Suppressor macrophage (primary cell): ENCODE measurements at places on chromosomes 11 and 22.

- DNase-seq, result peak; percentile 83
Observed at GRCh38 chr11:59187587-59187986, 15.7 kb downstream of the DTX4 start.

- DNase-seq, result no peak
Observed at GRCh38 chr22:20437613-20438426, at the start of gene SCARF2. SCARF2 (minus strand) TSS chr22:20437825; CDS start chr22:20437754, 71 bp downstream.

GRCh38 chr22:30970356-30970746 is 1.3 kb downstream of the TUG1 start:
- DNase-seq, result no peak

- no peak for DNase-seq
Observed at GRCh38 chr11:19561011-19561410, 151.6 kb upstream of the NAV2 start.

- no peak for DNase-seq
Observed at GRCh38 chr11:28086569-28086968, 21.4 kb downstream of the KIF18A start.

GRCh38 chr22:49961005-49961600 is 531 bp downstream of the PIM3 start:
- peak; percentile 59 for DNase-seq

DNA sequence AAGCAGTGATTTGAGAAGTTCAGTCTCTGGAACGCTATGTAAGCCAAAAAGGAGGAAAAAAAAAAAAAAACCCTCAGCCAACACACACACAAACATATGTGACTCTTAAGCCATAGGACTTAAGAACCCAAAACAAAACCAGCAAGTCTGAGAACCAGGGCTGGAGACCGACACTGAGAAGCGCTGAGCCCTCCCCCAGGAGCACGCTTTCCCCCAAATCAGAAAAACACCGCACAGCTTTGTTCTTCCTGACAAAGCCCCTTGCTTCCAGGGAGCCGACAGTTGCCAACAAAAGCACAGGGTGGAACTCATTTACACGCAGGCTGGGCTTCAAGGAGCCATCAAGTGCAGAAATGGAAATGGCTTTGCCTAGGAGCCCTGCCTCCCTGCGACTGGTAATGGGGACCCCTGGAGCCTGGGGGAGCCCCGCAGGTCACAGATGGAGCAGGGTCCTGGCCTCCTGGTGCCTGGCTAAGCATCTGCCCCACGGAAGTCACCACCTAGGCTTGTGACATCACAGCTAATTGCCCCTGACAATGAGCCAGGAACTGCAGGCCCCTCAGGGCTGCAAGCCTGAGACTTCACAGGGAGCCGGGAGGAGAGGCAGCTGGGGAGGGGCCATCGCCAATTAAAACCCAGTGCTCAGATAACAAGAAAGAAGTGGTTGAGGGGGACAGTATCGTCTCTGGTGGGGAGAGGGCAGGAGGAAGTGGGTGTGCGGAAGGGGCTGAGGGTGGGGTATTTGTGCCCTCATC is 66.9 kb downstream of the NFAM1 start:
- DNase-seq, result no peak

- no peak for DNase-seq
Observed at GRCh38 chr11:95660038-95660437, 129.5 kb downstream of the FAM76B start.

DNA sequence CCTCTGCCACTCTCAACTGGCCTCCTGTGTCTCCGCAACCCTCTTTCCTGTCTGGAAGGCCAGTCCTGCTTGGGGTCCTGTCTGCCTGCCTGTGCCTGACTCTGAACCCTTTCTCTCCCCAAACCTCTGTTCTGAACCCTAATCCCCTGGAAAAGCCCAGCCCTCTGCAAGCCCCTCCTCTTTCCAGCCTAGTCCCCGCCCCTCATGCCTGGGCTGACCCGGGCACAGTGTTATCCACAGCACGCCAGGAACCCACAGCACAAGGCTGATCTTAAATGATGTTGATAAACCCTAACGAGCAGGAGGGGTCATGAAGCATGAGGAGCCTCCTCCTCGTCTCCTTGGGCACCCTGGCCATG is at the start of gene IFITM10:
Gene IFITM10, minus strand, starts transcription at position 115 of the 359 bp plus-strand sequence. CDS start 153 bp downstream, outside the sequence.
- DNase-seq, result peak; percentile 55

GRCh38 chr22:20155330-20156041 is 4.6 kb upstream of the CCDC188 start:
- DNase-seq, result peak; percentile 48

DNA sequence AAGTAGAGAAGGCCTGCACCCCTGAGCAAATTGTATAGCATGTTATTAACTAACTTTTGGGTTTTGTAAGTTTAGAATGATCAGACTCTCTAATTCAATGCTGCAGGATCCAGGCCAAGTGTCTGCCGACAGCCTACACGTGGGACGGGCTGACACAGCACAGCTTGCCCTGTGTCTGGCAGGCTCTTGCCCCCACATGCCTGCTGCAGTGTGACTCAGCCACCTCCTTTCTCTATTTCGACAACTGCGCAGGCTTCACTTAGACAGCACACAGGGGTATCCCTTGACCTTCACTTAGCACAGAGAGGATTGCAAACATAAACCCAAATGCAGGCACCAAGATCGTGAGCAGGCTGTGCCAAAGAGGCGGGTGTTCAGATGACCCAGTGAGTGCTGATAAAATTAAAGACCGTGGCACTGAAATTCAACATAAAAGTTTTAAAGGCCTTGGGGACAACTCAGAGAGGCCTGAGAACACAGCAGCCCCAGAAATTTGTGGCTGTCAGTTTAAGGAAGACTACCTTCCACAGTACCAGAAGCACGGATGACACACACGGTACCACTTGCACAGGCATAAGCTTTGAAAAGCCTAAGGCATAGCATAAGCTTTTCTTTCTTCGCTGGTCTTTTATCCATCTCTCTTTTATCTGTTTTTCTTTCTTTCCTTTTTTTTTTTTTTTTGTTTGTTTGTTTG is 37.8 kb downstream of the SCN3B start:
- DNase-seq, result peak; percentile 28

GRCh38 chr11:85806876-85807275 is 4.1 kb downstream of the SYTL2 start:
- no peak for DNase-seq

DNA sequence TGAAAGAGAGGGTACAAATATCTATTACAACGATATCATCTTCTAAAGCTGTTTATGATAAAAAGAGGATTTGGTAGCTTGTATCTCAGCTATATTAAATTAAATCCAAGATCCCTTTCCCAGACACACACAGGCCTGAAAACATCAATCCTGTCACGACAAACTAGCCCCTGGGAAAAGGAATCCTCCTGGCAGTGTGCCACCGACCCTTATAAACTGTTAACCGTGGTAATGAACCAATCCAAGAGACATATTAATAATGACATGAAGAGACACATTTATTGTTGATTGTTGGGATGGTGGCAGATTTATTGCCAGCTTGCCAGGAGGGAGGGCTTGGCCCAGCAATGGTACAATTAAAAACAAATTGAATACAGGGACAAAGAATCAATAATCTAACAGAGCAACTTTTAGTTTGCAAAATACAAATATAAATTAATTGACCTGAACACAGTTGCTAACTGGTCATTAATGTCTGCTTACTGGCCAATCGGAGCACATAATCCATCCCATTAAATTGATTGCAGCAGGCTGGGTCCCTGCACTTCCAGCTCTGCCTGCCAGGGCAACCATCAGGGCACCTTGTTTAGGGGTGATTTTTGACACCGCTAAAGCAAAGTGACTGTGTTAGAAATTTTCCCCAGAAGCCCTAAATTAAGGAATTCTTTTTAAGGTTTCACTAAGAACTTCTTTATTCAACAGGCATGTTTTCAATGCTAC is 887.6 kb downstream of the OPCML start:
- DNase-seq, result no peak

- DNase-seq, result no peak
Observed at GRCh38 chr11:28690746-28691145, 582.6 kb downstream of the METTL15 start.

GRCh38 chr11:92916299-92916698 is 53.2 kb upstream of the MTNR1B start:
- no peak for DNase-seq
